GM04504 (cell line): ENCODE measurements at places on chromosomes 11 and 22.

- DNase-seq: no peak
These were observed 747.3 kb upstream of the TENM4 start for GRCh38 chr11:80188076-80188627.

GRCh38 chr22:32650553-32651345, 150.8 kb upstream of the TIMP3 start:
- DNase-seq: peak; percentile 35

DNA sequence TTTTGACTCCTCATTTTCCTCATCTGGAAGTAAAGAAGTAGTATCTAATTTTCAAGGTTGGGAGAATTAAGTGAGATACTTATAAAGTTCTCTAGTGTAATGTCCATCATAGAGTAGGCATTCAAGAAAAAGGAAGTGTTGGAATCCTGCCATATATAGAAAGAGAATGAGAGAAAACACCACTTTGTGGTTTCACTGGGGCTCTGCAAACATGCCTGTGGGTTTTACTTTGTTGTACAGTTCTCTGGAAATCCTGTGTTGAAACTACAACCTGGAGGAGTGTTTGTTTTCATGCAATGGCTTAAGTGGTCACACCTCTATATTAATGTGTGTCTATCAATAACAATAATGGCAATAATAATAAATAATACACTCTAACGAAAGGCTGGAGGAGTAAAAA, 741.7 kb downstream of the NELL1 start:
- no peak for DNase-seq

DNA sequence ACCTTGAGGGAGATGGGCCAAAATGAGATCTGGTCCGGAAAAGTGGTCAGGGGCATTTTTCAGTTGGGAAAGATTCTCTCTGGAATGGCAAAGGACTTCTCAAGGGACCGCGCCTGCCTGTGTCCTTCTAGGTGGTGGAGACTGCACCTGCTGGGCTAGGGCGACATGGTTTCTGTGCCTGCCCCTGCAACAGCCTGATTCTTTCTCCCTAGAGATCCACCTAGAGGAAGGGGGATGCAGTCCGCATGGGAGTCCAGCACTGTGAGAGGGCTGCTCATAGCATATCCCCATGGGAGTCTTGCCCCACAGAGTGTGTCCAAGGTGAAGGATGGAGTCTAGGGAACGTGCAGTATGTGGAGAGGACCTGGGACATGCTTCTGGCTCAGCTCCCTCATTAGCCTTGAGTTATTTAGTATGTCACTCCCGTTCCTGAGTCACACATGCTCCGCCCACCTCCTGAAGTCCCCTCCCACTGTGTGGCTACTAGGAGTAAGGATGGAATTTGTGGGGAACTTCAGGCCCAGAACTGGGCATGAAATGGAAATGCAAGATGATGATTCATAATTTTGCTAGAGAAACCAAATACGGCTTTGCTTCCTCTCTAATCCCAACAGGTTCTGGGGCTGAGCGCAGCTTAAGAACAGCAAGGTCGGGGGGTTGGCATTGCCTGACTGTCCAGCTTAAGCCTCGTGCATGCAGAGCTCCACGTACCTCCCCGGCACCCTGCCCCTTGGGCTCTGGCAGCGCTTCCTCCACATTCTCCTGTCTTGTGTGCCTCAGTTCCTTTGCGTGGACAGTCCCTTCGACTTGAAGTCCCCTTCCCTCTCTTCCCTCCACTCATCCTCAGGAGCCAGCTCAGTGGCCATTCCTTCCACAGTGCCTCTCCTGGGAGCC, 35.0 kb downstream of the GRIK4 start:
- DNase-seq: peak; percentile 93

GRCh38 chr11:60428517-60428916, 855 bp upstream of the MS4A5 start:
- no peak for DNase-seq

DNA sequence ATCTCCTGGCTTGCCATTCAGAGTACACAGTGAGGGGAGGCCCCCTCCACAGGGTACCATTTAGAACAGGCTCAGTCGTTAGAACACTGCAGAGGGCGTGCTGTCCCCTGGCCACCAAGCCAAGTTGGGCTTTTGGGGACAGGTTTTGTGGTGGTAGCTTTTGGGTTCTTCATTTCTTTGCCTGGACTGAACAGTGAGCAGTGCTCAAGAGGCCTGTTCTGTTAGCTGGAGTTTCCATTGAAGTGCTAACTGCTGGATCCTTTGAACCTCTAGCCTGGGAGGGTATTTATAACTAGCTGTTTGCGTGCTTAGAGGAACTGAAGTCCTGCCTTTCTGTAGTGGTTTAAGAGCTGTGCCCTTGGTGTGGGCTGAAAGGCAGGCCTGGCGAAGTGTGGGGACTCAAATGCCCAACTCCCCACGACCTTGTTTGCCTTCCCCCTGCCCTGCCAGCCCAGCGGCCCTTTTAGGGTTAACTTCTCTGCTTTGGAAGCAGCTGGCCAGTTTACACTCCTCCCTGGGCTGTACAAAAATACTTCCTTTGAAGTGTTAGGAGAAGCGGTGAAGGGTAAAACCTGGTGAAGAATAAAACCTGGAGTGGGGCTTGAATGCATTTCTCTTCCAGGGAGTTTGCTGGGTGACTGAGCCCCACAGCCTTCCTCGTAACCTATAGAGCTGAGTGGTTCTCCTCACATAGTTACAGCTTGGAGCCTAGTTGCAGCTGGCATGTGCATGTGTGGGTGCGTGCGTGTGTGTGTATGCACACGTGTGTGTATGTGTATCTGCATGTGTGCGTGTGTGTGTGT, 34.6 kb downstream of the ZNRF3 start:
- no peak for DNase-seq

DNA sequence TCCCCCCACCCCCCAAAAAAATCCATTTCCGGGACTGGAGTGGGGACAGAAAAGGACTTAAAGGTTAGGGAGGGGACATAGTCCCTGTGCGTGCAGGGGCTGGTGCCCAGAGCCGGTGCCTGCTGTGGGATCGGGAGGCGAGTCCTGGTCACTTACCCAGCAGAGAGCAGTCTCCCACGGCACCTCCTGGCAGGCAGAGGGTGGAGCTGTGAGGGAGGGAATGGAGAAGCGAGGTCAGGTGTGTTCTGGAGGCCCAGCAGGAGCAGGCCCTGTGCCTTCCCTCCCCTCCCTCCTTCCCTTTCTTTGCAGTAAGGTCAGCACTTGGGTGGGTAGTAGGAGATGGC, 28.4 kb downstream of the SHANK3 start:
- no peak for DNase-seq

DNA sequence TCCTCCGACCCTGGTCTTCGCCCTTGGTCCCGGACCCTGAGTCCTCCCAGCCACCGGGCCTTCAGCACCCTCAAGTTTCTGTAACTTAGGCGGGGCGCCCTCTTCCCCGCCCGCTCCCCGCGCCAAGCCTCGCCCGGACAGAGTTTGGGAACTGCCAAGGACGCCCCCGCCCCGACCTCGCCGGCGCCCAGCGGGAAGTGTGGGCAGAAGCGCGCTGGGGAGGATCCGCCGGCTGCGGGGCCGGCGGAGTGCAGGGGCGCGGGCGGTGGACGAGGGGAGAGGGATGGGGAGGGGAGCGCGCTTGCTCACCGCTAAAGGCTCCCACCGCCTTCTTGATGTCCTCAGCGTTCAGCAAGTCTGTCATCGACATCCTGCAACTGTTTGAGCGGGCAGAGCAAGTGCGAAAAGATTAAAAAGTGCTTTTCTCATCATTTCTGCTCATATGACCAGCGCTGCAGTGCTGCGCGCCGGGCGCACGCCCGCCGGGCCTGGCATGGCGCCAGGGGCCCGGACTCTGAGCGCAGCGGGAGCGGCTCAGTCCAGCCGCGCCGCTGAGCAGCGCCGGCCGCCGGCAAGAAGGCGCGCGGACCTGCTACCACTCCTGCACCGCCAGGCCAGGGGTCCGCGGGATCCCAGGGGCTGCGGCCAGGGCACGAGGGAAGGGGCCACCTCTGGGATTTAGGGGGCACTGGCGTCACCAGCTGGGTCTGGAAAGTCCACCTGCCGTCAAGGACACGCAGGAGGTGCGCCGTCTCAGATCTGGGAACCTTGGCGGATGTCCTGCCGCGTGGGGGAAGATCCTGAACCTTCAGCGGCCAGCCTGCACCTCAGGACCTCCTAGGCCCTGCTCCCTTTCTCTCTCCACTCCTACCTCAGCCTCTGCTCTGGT, at the start of gene PVALB:
TSS of gene PVALB (minus strand) at position 400 of the 889 bp plus-strand sequence. CDS start at position 370, 30 bp downstream.
- DNase-seq: no peak

GRCh38 chr11:134741453-134742223, 329.6 kb upstream of the B3GAT1 start:
- no peak for DNase-seq

DNA sequence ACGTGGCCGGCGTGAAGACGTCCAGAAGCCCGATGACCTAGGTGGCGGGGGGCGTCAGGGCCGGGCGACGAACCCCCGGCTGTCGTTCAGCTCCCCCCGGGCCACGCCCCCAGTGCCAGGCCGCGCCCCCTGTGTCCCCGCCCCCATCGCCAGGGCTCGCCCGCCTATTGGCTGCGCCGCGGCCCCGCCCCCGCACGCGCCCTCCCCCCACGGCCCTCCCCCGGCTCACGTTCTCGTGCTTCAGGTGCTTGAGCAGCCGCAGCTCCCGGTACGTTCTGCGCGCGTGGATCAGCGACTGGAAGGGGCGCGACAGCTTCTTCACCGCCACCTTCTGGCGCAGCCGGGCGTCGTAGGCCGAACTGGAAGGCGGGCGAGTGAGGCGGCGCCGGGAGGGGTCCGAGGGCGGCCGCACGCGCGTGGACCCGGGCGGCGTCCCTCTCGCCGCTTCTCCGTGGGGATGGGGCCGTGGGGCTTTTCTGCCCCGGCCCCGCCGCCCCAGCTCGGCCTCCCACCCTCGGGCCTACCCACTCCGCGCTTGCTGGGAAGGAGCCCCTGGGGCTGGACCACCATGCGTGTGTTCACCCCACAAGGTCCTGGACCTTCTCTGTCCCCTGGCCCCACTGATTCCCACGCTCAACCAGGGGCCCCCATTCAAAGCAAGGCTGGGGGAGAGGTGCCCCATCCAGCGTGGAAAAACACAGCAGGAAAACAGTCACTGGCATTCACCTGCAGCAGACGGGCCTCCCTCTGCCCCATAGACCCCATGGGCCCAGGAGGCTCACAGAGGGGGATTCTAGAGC, 2.4 kb downstream of the MAPK11 start:
- DNase-seq: no peak

DNA sequence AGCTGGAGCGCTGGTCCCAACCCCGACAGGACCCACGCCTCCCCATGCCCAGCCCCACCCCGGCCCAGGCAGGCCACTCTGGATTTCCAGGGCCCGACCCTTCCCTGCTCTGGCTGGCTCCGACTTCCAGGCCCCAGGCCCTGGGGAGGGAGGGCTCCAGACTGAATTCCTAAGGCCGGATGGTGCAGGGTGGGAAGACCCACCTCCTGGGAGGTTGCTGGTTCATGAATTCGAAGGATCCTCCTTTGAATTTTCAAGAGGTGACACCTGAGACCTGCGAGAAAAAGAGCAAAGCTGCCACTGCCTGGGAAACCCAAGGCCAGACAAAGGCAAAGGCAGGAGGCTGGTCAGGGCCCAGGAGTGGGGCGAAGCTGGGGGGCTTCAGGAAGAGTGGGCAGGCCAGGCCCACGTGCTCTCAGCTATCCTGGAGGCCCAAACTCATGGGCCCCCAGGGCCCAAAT, 47.0 kb upstream of the LINC01488 start:
- no peak for DNase-seq

DNA sequence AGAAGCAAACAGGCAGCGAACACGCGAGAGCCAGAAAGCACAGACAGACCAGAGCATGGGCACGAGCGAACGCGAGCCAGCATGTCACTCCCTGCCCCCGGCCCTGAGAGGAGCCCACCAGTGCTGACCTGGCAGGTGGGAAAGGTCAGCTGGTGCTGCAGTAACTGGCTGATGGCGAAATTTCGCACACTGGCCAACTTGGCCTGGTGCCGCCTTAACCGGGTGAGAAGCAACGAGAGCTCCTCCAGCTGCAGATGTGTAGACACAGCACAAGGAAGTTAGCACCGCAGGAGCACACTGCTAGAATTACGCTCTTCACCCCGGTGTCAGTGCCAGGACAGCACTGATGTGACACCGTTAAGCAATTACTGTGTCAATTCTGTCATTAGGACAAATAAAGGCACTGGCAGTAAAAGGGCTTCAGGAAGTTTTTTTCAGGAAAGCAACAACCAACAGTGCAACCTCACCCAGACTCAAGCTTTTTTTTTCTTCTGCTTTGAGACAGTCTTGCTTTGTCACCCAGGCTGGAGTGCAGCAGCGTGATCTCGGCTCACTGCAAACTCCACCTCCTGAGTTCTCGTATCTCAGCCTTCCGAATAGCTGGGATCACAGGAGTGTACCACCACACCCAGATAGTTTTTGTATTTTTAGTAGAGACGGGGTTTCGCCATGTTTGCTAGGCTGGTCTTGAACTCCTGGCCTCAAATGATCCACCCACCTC, 76.8 kb downstream of the C11orf58 start:
- DNase-seq: no peak

DNA sequence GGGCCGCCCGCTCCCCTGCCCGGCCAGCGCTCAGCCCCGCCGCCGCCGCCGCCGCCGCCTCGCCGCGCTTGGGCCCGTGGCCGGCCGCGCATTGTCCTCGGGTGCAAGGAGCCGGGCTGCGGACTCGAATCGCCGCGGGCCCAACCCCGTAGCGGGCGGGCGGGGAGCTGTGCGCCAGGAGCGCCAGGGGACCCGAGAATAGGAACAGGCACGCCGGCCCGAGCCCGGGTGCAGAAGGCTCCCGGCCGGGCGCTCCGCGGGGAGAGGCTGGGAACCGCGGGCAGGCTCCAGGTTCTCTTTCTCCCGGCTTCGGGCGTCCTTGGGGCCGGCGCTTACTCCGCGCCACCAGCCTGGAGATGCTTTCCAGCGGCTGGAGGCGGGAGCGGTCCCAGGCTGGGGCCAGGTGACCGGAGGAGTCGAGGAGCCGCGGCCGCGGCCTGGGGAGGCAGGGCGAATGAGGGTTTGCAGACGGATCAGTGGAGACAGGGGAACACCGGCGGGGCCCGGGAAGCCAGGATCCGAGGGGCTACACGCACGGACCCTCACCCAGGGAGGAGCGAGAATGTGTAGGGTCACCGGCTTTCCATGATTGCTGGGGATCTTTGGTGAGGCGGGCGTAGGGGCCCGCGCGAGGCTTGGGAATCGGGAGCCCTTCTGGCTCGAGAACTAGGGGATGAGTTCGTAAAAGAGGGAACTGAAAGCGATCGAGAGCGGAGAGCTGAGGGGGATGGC, 726 bp downstream of the PKNOX2 start:
- DNase-seq: no peak

DNA sequence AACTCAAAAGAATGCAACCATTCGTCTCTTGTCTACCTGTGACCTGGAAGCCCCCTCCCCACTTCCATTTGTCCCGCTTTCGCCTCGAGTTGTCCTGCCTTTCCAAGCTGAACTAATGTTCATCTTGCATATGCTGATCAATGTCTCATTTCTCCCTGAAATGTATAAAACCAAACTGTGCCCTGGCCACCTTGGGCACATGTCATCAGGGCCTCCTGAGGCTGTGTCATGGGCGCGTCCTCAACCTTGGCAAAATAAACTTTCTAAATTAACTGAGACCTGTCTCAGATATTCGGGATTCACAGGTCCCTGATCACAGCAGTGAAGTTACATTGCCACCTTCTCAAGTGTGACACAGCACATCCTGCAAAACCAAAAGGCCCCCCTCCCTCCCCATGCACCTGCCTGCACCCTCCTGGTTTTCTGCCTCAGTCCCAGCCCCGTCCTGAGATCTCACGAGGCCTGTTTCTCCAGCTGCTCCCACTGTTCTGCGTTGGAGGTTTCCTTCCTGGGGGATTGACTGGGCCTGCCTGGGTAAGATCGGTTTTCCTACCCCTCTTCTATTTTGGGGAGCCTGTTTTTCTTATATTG, 1328.7 kb downstream of the TBC1D22A start:
- DNase-seq: no peak
